H54 (cell line): ENCODE measurements at places on chromosomes 7 and 10.

GRCh38 chr7:110170841-110171240, 920.1 kb upstream of the LRRN3 start:
- no peak for DNase-seq

DNA sequence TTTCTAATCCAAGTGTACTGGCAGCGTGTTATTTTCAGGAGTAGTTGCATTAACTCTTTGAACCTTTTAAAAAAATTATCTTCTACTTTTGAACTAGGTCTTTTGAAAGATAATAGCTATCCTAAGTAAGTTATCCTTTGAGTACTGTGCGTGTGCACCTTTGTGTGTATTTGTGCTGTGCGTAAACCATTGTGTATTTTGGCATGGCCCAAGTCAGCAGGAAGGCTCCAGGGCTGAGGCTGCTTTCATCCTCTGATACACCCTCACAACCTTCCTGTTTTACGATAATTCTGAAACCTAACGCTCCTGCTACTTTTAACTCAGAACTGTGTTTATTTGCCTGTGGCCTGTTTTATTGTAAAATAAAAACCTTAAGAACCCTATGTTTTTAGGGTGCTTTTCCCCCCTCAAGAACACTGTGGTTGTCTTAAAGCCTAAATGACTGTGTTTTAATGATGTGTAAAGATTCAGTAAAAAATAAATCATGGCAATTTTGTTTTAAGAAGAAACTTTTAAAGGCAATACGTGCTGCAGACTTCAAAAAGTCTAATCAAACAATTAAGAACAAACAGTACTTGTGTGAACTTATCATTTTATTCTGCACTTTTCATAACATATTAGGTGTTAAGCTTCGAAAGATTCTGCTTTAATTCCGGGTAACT, 57.5 kb downstream of the HDAC9 start:
- DNase-seq: no peak

DNA sequence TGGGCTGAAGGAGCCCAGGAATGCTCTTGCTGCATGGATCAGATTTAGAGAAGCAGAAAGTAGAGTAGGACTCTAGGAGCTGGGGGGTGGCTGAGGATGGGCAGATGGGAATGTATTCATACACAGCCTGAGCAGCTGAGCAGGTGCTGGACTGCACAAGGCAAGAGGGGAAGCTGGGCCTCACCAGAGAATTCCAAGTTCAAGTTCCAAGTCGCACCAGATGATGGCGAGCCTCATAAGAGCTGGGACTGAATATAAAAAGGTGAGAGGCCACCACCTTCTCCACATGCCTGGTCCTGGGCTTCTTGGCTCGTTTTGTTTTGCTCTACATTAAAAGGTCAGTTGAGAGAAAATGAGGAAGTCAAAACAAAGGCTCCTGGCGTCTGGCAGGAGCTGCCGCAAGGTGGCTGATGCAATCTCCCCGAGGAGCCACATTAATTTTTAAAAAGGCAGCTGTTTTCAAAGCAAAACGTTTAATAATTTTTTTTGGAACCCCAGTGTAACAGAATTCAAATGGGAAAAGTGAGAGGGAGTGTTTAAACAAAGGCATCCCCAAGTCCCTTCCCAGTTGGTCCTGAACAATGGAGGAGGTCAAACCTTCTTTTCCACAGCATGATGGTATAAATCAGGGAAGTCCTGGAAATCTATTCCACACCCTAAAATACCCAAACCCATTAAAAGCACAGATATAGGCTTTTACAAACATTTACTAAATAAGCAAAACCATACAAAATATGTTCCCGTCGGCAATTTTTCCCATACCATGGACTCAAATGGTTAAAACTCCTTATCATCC, 9.5 kb downstream of the CYREN start:
- no peak for DNase-seq

DNA sequence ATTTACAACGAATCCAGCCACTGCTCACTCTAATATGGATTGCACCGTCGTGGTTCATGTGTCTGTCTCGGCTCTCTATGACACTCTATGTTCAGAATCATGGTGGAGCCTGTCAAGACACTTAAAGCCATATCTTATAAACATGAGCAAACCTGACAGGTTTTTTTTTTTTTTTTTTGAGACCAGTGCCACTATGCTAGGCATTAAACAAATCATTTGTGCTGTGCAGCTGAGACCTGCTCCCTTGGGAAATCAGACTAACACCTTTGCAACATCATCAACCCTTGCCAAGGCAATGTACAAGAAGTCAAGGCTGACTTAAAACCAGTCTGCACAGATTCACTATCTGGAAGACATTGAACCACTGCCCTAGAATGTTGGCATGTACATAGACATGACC, 181.2 kb upstream of the ANK3 start:
- DNase-seq: no peak

DNA sequence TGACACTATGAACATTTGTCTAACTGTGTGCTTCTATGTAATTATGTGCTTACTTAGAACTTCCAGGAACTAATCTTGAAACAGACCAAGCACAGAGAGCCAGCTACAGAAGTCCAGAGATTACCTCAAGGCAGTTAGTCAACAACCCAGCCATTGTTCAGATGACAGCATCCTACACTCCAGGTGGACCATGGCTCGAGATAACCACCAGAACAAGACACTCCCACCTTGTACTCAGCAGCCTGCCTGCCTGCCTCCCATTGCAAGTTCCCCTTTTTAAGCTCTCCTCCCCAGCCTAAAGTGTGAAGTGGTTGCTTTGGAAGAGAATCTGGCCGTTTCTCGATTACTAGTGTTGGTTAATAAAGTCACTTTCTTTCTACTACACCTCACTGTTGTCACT, 1080.6 kb upstream of the LRRN3 start:
- DNase-seq: no peak

GRCh38 chr7:97298561-97298960, 181.1 kb downstream of the SDHAF3 start:
- DNase-seq: no peak

DNA sequence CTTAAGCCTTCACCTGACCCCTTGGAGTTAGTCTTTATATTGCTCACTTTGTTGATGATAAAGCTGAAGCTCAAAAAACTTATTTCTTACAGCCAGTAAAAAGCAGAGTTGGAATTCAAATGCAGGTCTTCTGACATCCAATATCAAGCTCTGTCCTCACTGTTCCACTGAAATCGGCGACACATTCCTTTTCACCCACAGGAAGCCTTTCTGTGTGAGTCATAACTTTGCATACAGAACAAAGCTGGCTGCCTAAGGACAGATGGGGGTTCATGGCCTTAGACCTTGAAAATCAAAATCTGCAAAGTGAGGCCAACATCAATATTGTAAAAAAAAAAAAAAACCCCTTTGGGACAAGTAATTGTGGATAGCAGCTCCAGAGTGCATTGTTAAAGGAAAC, 21.8 kb upstream of the AKR1B1 start:
- DNase-seq: peak; percentile 31

GRCh38 chr7:153443032-153443701, 609.0 kb upstream of the DPP6 start:
- DNase-seq: no peak

- DNase-seq: no peak
Measured at GRCh38 chr10:6400821-6401465, 179.1 kb downstream of the PRKCQ start.

GRCh38 chr7:66871076-66871475, 49.9 kb upstream of the TMEM248 start:
- no peak for DNase-seq

- DNase-seq: no peak
Measured at GRCh38 chr10:105398202-105398601, 757.1 kb downstream of the SORCS3 start.

- DNase-seq: no peak
Measured at GRCh38 chr7:97731736-97732564, at the start of gene TAC1. Gene TAC1 (plus strand): TSS chr7:97732086. CDS start chr7:97732613, 527 bp downstream.

DNA sequence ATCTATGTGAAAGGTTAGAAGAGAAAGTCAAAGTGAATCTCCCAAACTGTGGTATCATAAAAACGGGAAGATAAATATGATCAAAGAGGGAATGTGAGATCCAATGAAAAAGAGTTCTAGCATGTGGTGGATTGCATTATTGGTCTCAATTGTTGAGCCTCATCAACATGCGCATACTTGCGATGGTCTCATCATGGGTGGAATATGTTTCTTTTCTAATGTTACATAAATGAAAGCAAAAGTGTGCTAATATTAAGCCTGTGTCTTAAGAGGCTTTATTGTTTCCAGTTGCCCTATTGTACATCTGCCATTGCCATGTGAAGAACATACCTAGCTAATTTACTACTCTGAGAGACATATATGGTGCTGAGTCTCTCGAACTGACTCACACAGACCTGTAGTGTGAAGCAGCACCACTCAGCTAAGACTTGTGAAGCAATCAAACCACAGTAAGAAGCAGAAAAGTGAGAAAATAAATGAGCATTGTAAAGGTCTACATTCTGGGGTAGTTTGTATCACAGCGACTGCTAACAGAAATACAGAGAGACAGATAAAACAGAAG, 645.5 kb upstream of the PCDH15 start:
- no peak for DNase-seq

- no peak for DNase-seq
Measured at GRCh38 chr7:98669329-98670000, 52.4 kb downstream of the NPTX2 start.

GRCh38 chr7:150976529-150977381, 1.4 kb downstream of the KCNH2 start:
- no peak for DNase-seq

- no peak for DNase-seq
Measured at GRCh38 chr10:126166797-126167196, 221.5 kb downstream of the ADAM12 start.

GRCh38 chr10:130243015-130243414, 106.8 kb downstream of the GLRX3 start:
- DNase-seq: no peak

- no peak for DNase-seq
Measured at GRCh38 chr7:121562259-121562658, 166.2 kb upstream of the FAM3C start.

DNA sequence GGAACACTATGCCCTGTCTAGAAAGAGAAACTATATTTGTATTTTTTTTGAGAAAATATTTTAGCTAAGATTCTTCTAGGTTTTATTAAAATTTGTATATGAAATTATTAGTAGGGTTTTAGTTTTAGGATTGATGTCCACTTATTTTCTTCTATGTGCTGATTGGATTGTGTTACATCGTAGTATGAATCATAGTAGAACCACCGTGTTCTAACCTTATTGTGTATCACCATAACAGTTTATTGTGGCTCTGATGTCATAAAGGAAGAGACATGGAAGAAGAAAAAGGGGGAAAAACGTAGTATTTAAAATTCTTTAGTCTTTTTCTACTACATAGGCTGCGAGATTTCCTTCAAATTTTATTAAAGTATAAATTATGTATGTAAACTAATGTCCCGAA, 1.9 kb downstream of the AGBL3 start:
- DNase-seq: no peak

DNA sequence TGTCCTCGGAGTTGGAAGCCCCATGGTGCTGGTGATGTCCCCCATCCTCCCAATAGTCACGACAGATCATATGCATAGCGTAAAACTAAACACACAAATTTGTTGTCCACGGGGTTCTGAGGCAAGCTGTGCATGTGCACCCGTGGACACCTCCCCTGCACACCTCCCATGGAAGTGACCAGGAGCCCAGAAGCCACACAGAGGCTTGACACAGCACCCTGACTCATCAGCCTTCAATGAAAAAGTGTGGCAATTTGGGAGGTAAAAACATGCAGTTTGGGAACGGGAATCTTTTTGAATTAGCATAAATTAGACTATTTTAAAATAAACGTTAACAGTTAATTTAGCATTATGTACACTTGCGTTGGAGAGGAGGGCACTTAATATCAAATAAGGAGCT, 89.2 kb upstream of the NPS start:
- peak; percentile 9 for DNase-seq

- DNase-seq: no peak
Measured at GRCh38 chr10:110355141-110355831, 50.6 kb upstream of the SMNDC1 start.

DNA sequence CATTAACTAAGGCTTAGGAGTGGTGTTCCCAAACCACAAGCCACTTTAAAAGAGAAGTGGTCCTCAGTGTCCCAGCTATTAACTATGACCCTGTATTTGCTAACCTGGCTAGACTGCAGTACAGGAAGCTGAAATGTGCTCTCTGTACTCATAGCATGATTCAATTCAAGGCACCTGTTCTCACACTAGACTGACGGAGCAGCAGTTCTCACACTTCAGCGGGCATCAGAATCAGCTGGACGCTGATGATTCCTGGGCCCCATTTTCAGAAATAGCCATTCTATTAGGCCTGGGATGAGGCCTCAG, 24.5 kb upstream of the MSRB2 start:
- no peak for DNase-seq
